ENCODE measurements at places on chromosomes 12 and 14.

- DNase-seq = no peak
Measured at GRCh38 chr12:12349711-12350665, at the start of gene MANSC1. TSS of gene MANSC1 (minus strand) at chr12:12350242. CDS start at chr12:12343314, 6,928 bp downstream.

DNA sequence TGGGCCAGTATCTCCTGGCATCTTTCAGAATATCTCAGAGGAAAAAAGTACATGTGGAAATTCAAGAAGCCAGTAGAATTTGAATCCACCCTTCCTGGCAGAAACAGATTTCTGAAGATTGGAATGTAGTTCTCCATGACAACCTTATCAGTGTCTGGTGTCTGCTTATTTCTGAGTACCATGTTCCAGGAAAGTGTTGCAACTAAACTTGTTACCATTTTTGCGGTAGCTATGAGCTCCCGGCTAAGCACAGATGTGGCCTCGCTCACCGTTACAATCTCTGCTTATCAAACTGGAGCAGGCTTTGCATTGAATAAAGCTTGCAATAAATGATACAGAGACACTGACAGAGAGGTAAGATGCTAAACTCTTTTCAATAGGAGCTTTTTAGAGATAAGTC, 13.0 kb upstream of the ITPR2 start:
- no peak for DNase-seq

GRCh38 chr14:104559804-104560585, 19.6 kb upstream of the C14orf180 start:
- DNase-seq = no peak

DNA sequence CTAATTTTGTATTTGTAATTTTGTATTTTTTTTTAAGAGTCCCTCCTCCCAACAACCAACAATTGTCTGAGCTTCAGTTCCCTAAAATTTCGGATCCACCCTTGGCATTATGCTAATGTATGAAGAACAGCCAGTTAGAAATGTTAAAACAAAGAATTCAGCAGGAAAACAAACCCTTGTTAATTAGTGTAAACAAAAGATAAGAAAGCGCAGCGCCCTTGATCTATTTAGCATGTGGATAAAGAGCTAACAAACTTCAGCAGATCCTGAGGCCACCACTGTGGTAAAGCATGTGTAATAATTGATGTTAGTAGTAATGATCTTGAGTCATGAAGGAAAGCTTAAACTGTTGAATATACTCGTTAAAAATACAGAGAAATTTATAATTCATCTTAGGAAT, 199.8 kb downstream of the TMX1 start:
- DNase-seq = no peak

DNA sequence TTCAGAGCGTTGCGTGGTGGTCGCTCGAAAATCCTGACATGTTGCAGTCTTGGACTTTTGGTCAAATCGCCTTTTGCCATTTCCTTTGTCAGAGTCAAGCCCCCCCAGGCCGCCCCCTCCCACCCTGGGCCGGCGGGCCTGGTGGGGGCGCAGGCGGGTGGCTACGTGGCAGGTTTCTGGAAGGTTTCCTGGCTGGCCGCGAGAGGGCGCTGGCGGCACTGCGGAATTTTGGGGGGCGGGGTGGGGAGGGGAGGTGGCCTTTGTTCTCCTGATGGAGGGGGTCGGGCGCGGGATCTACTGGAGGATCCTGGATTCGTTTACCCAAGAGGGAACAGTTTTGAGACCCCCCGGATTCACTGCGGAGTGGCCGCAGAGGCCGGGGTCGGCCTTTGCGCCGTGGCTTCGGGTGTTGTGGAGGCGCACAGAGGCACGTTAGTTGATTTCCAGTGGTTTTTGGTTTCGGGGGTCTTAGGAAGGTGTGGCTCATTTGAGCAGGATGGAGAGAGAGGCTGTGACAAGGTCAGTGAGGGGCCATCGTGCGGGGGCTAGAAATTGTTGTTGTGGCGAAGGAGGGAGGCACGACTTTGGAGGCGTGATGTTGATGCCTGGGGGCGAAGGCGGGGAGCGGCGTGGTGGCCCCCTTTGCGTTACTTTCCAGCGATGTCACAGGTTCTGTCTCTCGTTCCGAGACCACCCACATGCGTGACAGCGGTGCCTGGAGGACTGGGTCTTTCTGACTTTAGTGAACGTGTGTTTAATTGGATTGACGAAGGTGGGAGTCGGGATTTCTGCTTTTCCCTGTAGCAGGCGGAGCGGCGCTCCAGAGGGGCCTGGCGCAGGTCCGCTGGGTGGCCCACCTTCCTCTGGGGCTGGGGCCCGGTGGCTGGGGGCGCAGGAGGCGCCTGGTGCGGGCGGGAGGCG, 1.4 kb downstream of the MEG3 start:
- DNase-seq = no peak

- DNase-seq = no peak
Measured at GRCh38 chr12:87793131-87793530, 236.1 kb downstream of the C12orf50 start.

DNA sequence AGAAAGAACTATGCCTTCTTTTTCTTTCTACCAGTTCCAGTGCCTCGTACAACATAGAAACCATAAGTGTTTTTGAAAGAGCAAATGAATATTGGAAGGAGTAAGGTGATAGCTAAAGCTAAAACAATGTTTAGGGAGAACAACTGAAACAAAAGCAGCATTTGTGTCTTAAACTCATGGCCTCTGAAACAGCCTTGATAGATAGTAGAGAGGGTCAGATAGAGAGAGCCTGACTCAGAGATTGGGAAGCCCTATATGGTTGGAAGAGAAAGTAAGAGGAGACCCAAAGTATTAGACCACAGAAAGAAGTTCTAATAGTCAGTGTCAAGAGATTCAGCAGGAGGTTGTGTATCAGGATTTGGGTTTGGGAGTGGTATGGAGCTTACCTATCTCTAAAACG, 79.6 kb upstream of the IFNG-AS1 start:
- no peak for DNase-seq

DNA sequence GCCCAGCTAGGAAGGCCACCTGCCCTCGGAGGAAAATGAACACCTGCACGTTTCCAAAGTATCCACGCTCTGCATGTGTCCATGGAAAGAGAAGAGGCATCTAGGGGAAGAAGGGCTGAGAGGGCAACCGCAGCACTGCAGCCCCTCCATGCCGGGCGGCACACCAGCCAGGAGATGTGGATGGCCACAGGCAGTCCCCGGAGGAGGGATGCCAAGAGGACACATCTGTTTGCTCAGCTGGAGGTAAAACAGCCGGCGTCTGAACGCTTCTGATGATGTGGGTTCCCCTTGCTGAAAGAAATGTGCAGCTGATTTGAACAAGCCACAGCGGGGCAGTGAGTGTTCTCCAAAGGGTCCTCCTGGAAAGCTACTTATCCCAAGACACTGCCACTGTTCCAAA, 34.0 kb downstream of the CHGA start:
- peak; percentile 74 for DNase-seq

DNA sequence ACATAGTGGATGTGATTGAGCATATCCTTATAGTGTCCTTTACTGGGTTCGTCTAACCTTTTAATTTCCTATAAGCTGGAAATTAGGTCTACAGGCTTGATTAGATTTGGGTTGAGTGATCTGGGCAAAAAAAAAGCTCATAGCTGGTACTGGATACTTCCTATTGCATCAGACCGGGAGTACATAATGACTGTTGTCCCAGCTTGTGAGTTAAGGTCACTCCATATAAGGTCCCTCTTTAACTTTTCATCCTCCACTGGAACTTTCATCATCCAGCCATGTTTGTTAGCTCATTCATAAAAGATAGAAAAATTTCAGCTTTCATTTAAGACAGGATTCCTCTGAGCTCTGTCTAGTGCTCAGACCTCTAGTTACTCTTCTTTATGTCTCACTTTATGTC, 80.8 kb downstream of the C14orf132 start:
- DNase-seq = no peak
